Ovary (tissue), 10 donors: ENCODE measurements at places on chromosomes 5 and 9. TPM values are rescaled to one million over a fixed set of nuclear protein-coding genes. Genes with fewer than 3 reads are reported as not detected.

DNA sequence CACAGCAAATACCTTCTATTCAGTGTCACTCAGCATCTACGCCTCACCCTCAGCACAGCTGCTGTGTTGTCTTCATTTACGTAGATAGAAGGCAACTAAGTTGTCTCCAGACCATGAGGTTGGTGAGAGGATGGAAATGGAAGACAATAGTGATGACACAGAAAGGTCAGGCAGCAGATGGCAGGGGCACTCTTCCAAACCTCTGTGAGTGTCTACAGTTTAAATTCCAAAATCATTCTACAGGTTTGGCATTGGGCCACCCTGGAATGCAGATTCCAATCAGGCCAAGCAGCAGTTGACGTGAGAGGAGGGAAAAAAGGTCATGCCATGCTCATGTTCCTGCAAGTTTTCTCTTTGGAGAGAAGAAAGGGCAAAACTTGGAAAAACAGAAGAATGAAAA, 68.7 kb upstream of the ADAMTSL1 start:
- no peak for DNase-seq

- no peak for DNase-seq
Observed at GRCh38 chr5:145776886-145777285, 58.3 kb downstream of the PRELID2 start.

- no peak for DNase-seq
Observed at GRCh38 chr5:120516805-120517204, 52.7 kb downstream of the PRR16 start.

- DNase-seq: no peak
Observed at GRCh38 chr5:34552686-34553085, 103.4 kb upstream of the RAI14 start.

GRCh38 chr5:143979044-143979690, 167.2 kb downstream of the HMHB1 start:
- no peak for DNase-seq

- DNase-seq: peak; percentile 74
Observed at GRCh38 chr9:113581865-113582697, 118.6 kb downstream of the RGS3 start.

Gene SVEP1
- 8.2 TPM for total RNA-seq

DNA sequence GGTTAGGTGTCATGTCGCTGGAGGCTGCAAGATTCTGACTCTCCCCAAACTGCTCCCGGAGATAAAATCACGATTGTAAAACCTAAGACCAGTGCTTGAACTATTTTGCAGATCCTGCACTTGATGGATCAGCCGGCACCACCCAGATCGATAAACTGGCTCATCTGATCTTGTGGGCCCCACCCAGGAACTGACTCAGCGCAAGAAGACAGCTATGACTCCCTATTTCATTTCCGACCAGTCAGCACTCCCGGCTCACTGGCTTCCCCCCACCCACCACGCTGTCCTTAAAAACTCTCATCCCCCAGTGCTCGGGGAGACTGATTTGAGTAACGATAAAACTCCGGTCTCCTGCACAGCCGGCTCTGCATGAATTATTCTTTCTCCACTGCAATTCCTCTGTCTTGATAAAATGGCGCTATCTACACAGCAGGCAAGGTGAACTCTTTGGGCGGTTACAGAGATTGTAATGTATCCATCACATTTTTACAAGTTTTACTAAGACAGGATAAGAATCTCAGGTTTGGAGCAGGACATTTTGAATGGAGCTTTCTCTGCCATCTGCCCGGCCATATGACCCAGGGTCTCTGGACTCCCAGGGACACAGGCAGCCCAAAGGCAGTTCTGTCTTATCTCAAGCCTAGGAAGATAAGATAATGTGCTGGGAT, 10.6 kb upstream of the PPP1R26 start:
- DNase-seq: no peak

GRCh38 chr5:151523335-151523734, 67.8 kb downstream of the FAT2 start:
- no peak for DNase-seq

DNA sequence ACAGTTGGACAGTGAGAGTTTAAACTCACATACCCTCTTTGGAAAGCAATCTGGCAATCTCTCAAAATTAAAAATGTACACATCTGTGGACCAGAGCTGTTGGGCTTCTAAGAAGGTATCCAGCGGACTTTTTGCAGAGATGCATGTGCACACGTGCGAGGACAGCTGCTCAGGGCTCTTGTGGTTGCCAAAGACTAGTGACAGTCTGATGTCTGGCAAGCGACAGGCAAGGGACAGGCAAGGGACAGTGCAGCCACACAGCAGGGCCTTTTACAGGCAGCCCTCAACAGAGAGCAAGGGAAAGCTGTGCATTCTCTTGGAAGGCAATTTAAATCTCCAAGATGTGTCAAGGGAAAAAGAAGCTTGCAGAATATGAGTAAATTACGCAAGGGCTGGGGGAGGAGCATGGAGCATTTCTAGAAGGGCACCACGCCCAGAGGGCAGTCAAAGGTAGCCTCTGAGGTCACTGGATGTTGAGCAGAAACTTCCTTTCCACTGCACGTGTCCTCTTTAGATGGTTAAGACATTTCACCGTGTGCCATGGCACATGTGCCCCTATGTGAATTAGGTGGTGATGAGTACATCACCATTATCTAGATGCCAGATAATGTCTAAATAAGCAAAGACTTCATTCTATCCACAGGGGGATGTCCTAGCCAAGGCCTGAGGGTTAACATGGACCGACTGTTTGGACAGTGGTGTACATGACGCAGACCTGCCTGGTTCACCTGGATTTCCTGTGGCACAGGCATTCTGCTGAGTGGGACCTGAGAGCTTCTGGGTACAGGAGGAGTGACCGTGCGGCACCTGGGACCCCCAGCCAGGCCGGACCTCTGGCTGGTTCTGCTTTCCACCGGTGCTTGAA, 9.1 kb downstream of the GFPT2 start:
- no peak for DNase-seq

- DNase-seq: peak; percentile 69
Observed at GRCh38 chr5:14316471-14316870, 173.3 kb downstream of the TRIO start.

- DNase-seq: no peak
Observed at GRCh38 chr5:155926031-155926430, 400.9 kb upstream of the SGCD start.

Gene C9orf50
- total RNA-seq: not detected

- DNase-seq: no peak
Observed at GRCh38 chr5:98872674-98873073, 56.1 kb downstream of the CHD1 start.

DNA sequence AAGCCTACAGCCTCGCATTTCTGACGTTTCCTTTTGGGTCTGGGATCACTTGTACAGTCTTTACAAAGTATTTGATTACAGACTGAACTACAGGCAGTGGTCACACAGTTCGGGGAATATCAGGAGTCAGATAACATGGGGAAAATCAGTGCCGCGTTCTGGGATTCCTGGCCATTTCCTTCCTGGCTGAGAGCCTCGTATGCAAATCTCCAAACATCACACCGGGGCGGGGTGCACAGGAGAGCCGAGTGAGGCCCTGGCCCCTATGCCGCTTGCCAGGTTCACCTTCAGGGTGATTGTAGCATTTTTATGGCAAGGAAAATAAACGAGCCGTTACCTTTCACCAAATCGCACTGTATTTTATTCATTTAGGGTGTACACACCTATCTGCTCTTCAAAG, 29.6 kb upstream of the SLC9A3 start:
- DNase-seq: no peak

DNA sequence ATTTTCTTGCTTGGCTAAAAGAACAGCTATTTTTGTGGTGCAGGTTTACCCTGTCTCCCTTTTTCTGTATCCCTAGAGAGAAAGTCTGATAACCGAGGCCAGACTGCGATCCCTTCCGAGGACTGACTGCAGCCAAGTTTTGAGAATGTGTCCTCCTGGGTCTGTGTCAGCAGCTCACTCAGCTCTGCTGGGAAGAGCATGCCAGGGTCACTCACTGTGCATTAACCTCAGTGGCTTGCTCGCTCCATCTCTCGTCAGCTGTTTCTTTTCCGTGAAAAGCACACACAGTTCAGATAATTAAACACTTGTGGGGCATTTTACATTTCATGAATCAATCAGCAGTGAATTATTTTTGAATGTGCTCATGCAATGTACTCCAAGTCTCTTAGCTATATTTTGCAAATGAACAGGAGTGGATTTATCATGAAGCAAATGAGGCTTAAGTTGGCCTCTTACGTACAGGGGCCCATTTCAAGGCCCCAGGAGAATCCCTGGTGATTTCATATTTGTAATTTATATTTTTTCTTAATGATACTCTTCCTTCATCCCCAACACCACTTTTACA, 252.1 kb downstream of the SMARCA2 start:
- peak; percentile 55 for DNase-seq

- no peak for DNase-seq
Observed at GRCh38 chr5:23071682-23072081, 218.5 kb upstream of the CDH12 start.

DNA sequence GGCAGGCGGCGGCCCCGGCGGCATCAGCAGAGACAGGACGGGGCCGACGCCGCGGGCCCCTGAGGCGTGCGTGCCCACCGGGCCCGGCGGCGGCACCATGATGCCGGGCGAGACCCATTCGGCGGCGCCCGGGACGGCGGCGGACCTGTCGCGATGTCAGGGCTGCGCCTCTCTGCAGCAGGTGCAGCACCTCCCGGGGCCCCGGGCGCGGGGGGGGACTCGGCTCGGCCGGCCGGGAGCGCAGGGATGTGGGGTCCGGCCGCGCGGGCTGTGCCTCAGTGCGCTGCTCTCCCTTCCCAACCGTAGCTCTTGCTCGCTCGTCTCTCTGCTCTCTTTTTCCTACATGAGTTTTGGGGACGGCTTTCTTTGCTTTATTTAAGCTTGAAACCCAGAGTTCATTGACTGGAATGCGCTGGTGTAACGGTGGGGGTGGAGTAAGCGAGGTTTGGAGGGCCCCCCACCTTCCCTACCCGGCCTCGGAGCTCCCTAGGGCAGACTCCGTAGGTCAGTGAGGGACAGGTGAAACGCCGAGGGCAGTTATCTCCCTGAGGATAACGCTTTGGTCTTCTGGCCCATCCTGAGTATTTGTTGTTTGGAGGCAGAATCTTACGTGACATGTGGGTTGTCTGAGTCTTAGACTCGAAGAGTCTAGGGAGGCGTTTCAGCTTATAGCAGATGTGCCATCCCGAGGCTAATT, 490 bp downstream of the ICE1 start:
- no peak for DNase-seq

Gene RAD17
- total RNA-seq: 21.5 TPM

GRCh38 chr5:411728-412127, 31.2 kb upstream of the EXOC3 start:
- no peak for DNase-seq

DNA sequence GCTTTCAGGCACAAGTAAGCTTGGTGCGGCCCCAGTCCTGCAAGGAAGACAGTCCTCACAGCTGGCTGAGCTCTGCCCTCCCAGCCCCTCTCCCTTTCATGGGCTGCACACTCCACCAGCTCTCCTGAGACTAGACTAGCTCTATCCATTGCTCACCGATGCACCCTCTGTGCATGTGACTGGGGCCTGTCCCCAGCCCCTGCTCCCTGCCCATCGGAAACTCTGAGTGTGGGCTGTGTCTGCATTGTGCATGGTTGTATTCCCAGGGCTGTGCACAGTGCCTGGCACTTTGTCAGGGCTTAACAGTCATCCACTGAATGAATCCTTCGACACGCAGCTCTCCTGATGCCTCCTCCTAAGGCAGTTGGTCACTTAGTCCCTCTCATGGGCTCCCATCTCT, 92.2 kb downstream of the PPARGC1B start:
- DNase-seq: no peak

Gene DAB2
- 33.3 TPM for total RNA-seq

Gene IFNK
- not detected for total RNA-seq

DNA sequence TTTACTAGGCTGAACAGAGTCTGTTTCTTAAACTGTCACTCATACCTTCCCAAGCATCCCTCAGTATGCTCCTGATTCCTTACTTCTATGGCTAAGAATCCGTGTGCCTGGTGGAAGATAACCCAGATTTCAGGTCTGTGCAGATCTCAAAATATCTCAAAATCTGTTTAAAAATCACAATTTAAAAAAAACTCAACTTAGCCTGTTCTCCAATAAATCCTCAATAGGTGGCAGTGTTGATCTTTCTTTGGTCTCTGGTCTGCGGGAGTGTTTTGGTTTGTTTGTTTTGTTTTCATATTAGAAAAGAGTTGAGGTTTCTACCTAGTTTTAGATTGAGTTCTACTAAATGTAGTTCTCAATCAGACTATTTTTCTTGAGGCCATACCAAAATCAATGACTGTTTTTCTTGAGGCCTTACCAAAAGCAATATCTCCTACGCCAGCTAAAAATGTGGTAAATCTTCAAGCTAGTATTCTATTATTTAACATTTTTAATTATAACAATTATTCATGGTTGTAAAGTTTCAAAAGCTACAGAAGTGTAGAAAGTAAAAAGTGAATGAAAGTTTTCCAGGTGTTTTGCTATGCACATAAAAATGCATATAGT, 57.9 kb downstream of the TGFBR1 start:
- no peak for DNase-seq

Gene PRLR
- total RNA-seq: 3.6 TPM

Gene WDR38
- total RNA-seq: 22.5 TPM

DNA sequence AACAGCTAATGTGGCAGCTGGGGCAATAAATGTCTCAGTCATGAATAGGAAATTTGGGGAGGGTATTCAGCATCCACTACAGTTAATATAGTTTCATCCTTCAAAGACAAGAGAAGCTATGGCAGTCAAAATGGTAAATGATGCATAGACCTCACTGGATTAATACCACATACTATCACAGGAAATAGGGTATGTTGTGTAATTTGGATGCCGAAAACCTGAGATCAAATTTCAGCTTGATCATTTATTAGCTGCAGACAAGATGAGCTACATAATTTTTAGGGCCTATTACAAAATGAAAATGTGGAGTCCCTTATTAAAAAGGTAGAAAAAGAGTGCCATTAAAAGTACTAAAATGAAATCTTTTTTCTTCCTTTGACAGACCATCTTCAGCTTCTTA, 112.6 kb upstream of the MTAP start:
- DNase-seq: no peak

- DNase-seq: no peak
Observed at GRCh38 chr9:116646661-116647514, 40.2 kb upstream of the TRIM32 start.

DNA sequence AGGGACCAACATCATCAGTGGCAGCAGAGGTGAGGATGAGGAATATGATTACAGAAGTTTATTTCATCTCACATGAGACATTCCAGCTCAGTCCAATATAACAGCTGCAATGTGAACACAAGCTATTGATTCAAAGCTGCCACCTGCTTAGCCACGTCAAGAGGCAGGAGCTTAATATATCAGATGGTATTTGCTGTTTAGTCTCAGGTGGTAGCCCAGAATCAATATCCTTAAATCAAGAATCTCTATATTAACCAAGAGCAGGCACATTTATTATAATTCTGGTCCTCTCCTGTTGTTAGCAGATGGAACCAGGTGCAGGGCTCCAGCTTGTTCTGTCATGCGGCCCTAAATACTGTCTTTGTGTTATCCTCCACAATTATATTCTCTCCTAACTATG, 431.6 kb downstream of the ICE1 start:
- no peak for DNase-seq

Gene ST6GALNAC6
- 141 TPM for total RNA-seq
